ENCODE measurements at places on chromosomes 11 and 22.

DNA sequence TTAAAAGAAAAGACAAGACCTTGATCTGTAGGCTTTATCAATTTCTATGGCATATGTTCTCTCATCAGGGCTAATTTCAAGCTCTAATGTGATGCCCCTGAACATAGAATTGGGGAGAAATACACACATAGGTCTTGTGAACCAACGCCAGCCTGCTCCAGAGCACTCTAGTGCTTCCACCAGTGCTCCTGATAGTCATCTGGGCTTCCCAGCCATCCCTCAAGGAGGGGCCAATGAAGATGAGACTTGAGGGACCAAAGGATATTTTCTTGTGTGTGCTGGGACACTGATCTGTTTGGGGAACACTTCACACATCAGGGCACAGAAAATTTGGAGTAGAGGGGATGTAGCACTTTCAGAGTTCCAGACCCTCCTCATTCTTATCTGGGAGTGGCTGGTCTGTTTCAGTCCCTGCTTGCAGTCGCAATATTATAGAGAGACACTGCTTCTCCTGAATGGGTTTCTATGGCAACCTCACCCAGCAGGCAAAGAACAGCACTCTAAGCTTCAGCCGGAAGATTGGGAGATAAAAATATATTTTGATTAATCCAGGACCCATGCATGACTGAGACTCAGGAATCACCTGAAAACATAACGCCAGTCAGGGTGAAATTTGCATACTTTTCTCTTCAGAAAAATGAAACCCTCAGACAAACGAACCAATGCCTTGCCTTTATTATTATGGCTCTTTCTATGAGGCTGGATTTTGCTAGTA, 28.4 kb upstream of the SCN3B start:
- no peak for DNase-seq

DNA sequence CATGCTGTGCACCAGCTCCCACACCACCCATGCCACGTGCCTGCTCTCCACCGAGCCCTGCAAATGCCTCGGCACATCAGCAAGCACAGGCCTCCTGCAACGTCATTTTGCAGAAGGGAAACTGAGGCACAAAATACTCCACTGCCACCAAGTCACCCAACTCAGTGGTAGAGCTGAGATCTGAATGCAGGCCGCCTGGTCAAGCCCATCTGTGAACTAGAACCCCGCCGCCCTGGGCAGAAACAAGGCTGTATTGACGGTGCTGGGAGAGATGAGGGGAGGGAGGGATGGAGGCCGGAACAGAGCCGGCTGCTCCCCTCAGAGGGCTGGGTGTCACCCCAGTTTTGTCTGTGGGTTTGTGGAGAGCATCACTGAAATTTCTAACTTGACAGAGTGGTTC, 81.4 kb downstream of the CDKN1C start:
- DNase-seq, result no peak

- DNase-seq, result no peak
These were observed 201.9 kb downstream of the DDX10 start for GRCh38 chr11:108866781-108867180.

DNA sequence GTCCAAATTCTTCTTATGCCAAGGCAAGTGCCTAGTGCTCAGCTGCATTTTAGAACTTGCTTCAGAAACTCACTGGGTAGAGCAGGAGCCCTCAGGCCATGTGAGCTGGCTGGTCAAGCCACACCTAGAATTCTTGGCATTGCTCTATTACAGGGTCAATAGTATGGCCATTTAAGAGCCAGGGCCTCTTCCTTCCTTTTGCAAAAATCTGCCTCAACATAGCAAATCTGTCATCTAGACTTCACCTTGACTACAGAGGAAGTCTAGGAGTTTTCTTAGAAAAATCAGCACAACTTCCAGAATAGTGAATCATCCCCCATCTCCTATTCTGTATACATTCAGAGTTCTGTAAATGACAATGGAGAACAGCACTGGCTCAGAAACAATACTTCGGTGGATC, 112.0 kb upstream of the TTC12 start:
- no peak for DNase-seq

DNA sequence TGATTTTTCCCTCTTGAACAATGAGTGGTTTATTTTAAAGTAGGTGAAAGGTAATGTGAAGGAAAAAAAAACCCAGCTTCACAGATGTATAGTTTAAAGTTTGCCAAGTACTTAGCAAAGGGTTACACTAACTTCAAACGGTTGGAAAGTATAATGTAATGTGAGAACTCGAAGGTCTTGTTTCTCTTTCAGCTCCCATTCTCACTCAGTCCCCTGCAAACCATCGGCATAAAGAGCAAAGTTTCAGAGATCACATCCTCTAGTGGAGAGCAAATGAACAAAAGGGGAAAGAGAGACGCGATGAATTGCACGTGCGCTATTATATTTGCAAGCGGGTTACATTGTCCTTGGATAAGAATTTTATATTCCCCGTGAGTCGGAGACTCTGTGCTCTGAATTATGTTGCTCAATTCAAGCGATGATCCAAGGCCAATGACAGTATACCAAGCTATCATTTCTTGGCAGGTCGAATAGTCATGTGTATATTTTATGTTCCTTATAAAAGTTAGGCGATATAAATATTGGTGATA, 37.6 kb upstream of the BIRC3 start:
- no peak for DNase-seq

- DNase-seq, result no peak
These were observed 55.5 kb downstream of the RASSF10 start for GRCh38 chr11:13064593-13064992.

GRCh38 chr22:17140022-17140421, 18.9 kb upstream of the TMEM121B start:
- no peak for DNase-seq

DNA sequence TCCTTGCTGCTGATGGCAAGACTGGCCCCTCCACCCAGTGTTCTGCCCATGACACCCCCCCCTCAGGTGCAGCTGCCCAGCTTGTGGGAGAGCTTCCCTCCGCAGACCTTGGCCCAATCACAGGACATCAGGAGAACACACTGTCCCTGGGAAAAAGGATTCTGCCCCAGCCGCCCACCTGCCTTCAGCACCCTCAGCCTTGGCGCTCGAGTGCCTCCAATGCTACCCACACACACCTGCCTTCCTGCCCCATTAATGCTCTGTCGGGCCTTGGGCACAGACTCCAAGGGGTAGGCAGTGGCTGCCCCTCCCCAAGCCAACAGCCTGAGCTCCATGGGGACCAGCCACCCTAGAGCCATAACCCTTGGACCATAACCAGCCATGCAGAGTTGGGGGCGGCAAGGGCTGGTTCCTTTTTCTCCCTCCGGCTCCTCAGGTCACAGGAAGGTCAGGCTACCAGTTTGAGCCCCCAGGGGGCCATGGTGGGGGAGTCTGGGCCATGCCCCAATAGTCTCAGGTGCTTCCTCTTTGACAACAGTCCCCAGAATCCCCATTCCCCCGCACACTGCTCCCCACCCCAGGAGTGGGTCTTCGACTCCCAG, 1.3 kb upstream of the ZNF70 start:
- DNase-seq, result no peak

GRCh38 chr11:109405671-109406070, 16.3 kb upstream of the C11orf87 start:
- no peak for DNase-seq

Measured in iPS DF 6.9 (cell line).